ENCODE measurements at places on chromosomes 2 and 18.

DNA sequence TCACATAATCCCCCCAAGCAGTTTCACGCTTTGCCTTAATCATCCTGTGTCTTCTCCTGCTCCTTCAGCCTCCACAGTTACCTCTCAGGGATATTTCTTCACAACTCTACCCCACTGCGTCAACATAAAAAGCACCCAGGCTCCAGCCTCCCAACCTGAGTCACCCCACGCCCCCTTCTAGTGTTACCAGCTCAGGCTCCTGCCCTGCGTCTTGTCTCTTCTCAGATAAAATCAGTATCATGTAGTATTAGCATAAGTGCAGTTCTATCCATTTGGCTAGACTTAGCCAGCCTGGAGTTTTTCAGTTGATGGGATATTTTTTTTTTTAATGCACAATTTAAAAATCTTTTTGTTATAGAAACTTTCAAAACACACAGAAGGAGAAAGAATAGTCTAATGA lies 9.6 kb upstream of the PELI1 start:
- DNase-seq, result no peak

DNA sequence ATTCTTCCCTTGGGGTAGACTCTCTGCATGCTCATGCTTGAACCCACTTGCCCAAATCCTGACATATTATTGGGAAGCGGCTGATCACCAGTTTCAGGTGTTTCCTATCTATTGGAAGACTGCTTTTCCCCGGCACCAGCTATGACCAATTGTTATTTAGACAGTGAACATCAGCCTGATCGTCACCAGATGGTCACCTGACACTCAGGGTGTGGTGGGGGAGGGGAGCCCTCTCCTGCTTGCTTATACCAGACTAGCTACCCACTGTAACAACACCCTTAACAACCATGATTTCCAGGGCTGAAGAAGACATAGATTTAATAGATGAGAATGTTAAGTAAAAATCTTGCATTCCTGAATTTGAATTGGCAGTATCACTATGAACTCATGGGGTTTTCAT lies 44.3 kb downstream of the RBM43 start:
- no peak for DNase-seq

DNA sequence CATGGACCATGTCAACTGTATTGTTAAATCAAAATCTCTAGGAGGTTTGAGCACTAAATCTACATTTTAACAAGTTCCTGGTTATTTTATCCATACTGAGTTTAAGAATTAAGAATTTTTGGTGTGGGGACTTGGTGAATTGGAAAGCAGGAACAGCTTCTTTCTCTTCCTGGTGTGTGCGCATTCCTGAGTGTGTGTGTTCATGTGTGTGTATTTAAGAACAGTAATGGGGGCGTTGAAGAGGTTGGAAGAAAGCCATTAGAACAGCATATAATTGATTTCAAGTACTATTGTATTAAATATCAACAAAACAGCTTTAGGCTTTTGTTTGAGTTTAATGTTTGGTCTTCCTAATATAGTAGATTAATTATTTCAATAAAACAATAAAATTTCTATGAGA lies 801.3 kb upstream of the ID2 start:
- no peak for DNase-seq

GRCh38 chr2:86031151-86031550 lies 74.5 kb downstream of the POLR1A start:
- no peak for DNase-seq

DNA sequence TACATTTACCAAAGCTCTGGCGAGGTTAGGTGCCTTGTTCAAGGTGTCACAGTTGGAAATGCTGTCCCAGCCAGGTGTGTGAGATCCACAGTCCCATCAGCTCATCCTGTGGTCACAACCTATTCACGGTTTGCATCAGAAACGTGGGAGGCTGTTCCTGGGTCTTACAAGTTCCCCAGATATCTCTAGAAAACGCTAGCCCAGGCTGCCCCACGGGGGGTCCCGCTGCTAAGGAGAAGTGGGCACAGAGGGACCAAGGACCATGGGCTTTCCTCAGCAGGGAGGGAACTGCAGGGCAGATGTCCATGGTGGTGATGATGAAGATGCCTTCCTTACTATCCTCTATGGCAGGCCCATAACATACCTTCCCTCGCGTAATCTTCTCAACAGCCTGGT lies 649 bp downstream of the FECH start:
- peak; percentile 72 for DNase-seq

DNA sequence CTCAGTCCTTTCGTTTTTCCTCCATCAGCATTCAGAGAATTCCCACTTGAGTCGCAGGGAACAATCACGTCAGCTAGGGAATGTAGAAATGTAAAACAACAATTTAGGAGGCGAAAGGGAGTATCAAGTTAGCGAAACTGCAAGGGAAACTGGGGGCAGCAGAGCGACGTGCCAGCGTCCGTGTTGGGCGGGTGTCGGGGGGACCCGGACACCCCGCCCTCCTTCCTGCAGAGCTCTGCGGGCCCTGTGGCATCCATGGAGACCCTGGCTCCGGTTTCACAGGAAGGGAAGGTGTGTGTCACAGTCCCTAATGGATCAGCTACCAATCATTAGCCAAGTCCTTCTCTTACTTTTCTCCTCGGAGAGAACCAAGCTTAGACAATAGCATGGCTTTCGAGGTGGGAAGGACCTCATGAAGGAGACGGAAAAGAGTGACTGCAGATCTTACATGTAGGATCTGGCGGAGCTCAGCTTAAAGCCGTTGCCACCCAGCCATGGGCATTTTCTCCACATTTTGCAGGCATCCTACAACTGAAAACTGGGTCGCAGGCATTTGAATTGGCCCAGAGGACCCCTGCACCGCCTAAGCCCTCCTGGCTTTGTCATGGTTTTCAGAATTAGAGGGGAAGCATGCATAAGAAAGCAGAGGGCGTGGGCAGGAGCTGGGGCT lies 33.7 kb downstream of the SOX11 start:
- DNase-seq, result no peak

- DNase-seq, result no peak
Observed at GRCh38 chr2:70923378-70924015, 12.2 kb upstream of the ATP6V1B1 start.

DNA sequence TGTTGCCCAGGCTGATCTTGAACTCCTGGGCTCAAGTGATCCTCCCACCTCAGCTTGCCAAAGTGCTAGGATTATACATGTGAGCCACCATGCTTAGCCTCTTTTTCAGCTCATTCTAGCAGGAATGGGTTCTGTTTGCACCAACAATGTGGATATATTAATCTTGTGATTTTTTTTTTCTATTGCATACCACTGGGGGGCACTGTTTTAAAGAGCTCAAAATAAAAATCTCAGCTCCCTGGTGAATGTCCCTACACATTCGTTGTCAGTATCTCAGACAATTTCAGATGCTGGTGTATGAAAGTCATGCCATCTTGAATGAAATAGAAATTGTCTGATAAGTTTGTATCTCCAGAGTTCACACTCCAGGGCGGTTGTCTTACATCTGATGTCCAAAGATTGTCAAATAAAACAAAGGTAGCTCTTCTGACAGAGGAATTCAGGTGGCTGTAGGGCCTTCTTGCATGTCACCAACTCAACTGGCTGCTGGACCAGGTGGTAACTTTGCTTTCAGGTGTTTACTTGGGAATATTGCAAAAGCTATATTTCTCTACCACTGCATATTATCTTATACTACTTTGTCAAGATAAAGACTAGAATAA lies 3.1 kb upstream of the MATN3 start:
- DNase-seq, result peak; percentile 65

DNA sequence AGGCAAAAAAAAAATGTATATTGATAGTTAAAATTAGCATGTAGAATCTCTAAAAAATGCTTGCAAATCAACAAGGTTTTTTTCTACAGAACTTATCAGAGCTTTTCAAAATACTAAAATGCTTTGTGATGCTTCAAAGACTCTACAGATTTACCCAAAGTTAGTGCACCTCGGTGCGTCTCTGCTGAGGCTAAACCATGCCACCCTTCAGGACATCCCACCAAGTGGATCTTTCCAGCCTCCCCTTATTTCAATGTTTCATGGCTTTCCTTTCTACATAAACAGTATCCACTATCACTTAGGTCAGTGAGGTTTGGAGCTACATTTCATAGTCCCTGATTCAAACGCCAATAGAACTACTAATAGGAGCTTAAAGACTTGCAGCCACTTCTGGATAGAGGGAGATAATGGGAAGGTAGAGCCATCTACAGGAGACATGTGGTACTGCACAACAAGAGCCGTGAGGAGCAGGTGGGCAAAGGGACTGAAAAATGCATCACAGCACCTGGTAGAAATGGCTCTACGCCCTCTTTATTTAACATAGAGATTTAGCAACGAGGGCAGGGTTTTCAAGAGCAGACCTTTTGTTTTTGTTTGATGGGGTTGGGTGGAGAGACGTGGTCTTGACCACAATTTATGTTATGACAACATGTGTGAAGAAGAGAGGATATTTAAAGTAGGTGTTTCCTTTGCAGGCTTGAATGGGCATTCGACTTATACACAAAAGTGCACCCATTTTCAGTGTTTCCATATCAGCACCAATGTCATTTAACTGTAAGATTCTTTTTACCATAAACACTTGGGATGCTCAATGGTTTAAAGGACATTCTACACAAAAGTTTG lies 56.1 kb upstream of the SLC35G4 start:
- peak; percentile 33 for DNase-seq

DNA sequence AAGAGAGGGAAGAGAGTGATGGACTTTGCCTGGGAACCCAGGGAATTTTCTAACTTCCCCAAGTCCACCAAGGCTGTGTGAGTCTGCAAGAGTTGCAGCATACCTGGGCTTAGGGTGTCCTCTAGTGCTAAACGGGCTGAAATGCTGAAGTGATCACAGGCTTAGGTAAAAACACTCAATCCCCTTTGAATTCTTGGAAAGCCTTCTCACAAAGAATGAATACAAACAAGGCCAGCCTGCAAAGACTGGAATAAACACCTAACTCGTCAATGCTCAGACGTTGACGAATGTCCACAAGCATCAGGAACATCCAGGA lies 30.0 kb upstream of the BMP10 start:
- peak; percentile 18 for DNase-seq

DNA sequence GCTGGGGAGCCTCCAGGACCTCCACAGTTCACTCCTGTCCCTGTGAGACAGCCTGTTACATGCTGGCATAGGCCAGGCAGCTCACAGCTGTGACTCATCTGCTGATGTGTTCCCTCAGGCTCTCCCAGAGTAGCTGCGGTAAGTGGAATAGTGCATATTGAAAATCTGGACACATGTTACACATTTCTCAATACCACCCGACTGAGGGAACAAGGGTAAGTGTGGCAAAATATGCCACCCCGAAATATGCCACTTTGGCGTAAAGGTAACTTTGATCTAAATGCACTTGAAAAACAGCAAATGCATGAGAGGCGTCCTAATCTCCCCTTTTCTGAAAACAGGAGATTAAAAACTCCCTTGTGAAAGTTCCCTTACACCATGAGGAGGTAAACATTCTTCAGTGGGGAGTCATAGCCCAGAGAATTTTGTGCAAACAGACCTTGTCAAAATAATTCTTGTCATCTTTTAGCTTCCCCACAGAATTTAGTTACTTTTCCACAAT lies 557.9 kb downstream of the CCDC85A start:
- DNase-seq, result no peak

GRCh38 chr2:46977280-46977665 lies 61.7 kb upstream of the MCFD2 start:
- DNase-seq, result no peak

- no peak for DNase-seq
Observed at GRCh38 chr2:88136817-88137216, 9.0 kb upstream of the FABP1 start.

- no peak for DNase-seq
Observed at GRCh38 chr18:24535527-24536295, 75.3 kb downstream of the HRH4 start.

GRCh38 chr2:158687315-158687714 lies 107.8 kb upstream of the DAPL1 start:
- DNase-seq, result no peak

DNA sequence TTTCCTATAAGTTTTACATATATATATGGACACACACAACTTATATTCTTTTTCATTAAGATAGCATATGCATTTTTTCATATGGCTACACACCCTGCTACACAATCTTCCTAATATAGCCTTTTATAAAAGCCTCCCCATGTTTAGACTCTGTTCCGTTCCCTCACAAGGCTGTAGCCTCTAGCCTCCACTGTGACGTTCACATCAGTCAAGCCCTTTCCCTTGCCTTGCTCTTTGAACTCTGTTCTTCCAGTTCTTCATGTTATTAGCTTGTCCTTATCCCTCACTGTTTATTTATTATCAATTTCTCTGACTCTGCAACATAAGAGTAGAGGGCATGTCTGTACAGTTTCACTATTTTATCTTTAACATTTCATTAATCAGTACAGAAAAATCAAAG lies 38.9 kb downstream of the HADHB start:
- no peak for DNase-seq
